ENCODE measurements at places on chromosomes 12 and 14.
A peak's percentile ranks its signal among the peaks of the same experiment; 100 is the strongest.

- DNase-seq, result no peak
Observed at GRCh38 chr12:57549203-57549908, 488 bp upstream of the KIF5A start.

GRCh38 chr14:105531894-105532623, 5.7 kb downstream of the TMEM121 start:
- peak; percentile 53 for DNase-seq

GRCh38 chr12:546920-547845, 87.4 kb downstream of the B4GALNT3 start:
- DNase-seq, result peak; percentile 80

GRCh38 chr12:44842669-44843068, 33.4 kb downstream of the NELL2 start:
- DNase-seq, result no peak

- DNase-seq, result no peak
Observed at GRCh38 chr12:10241290-10241689, 28.6 kb downstream of the GABARAPL1 start.

DNA sequence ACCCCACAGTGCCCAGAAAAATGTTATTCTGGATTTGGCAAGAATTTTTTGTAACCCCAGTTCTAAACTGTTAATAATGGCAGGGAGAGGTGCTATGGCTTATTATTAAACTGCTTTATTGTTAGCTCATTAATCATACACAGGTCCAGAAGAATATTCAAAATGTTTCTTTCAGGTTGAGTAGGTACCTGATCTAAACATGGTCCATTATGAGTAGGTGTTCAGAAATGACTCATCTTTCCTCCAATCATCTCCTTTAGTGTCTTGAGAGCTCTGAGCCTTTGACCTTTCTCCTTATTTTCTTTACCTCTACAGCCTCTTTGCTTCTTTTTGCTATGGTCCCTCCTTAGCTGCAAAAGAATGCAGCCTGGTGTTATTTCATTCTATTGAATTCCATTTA, 211.0 kb upstream of the GARIN6 start:
- DNase-seq, result no peak

- DNase-seq, result peak; percentile 12
Observed at GRCh38 chr14:98950353-98950895, 321.6 kb downstream of the BCL11B start.

- DNase-seq, result peak; percentile 38
Observed at GRCh38 chr12:80230068-80230467, 130.7 kb downstream of the OTOGL start.

DNA sequence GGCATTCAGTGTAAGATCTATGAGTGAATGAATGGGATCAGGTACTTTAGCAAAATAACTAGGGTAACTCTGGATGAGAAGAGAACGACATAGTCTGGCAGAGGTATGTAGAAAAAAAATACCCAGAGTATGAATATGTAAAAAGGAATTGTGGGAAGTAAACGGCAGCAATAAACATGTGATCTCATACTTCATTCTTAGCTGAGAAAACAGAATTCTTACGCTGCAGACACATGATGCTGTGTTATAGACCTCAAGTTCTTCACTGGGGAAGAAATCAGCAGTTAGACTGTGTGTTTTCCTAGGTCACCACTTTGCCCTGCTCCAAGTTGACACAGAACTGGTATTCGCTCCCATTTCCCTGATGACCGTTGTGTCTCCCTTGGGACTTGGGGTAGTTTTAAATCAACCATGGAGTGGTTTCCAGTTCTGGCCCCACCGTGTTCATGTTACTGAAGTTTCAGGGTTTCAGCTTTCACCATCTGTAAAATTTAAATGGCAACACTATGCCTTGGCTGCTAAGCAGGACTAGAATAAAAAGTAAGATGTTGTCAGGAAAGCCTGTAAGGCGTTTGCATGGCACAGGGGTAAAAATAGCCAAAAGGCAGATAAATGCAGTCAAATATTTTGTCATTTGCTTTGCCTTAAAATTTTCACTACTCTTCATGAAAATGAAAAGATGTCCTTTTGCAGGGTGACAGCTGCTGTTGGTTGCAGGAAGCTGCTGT, 223.7 kb downstream of the PELI2 start:
- no peak for DNase-seq
